Inflammatory macrophage treated with lipopolysaccharide for 1 hour (primary cell): ENCODE measurements at places on chromosomes 7 and 10.

DNA sequence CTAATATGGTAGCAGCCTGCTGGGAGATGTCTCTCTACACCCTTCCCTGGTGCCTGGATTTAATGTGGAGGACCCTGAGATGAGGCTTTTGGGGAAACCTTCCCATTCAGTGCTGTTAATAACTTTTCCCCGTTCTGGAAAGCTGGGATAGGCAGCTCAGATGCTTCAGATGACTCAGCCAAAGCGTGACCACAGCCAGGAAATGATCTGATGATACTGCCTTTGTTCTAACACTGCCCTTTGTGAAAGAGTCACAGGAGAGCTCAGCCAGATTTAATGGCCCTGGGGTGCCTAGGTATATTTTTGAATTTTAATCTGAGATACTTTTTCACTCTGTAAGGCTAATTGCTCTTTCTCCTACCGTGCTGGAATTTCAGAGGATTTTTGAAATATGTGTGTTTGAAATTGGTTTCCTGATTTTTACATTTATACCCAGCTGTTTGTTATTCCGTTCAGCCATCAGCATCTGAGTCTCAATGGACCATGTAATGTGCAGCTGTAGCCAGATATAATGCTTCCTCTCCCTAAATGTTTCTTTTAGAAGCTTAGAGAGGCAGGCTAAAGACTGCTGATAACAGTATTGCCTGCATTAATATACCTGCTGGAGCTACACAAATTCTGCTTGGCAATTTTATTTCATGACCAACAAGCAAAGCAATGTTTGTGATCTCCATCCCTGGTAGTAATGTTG, 17.8 kb downstream of the CELF2 start:
- no peak for DNase-seq

GRCh38 chr10:16258291-16259040, 178.3 kb upstream of the PTER start:
- no peak for DNase-seq

DNA sequence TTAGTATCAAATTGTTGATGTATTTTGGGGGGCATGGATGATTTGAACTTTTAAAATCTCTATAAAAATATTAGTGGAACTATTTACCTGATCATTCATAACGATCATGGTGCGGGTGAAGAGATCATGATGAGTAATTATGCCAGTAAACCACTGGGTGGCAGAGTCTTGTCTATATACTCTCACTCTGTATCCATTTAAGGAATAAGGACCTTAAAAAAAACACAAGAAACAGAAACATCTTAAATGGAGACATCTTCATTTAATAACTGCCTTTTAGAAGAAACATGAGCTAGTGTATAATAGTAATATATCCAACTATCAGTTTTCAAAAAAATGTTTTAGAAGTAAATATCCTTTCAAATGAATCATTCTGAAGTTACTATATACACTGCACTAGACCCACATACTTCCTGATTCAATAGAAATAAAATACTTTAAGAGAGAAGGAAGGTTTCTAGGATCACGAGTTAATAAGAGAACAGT, 84.0 kb downstream of the NRBF2 start:
- peak; percentile 51 for DNase-seq

DNA sequence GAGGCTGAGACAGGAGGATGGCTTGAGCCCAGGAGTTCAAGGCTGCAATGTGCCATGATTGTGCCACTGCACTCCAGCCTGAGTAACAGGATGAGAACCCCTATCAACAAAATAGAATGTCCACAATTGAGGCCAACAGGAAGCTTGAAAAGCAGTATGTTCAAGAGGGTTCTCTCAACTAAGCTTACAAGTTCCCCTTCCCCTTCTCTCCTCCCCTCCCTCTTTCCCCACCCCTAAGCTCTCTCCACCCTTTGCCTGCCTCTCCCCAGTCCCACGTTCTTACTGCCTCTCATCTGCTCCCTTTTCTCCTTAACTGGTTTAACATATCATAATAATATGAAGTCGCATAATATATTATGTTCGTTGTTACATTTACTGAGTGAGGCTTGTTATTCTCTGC, 35.4 kb downstream of the KIAA1549 start:
- no peak for DNase-seq

DNA sequence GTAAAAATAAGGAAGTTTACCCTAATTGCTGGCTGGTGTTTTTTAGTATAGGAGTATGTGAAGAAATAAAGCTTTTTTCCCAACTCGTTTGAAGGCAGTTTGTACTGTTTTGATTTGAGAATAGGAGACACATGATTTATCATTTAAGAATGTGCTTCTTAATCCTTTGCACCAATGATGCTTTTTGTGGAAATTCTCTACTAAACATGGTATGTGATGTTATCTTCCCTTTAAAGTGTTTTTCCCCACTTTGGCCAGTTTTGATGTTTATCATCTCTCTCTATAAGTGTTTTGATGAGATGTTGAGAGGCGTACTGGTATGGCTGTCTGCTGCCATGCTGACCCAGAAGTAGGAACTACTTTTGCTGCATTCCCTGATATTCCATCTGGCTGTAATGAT, 85.1 kb downstream of the SUGCT start:
- no peak for DNase-seq

DNA sequence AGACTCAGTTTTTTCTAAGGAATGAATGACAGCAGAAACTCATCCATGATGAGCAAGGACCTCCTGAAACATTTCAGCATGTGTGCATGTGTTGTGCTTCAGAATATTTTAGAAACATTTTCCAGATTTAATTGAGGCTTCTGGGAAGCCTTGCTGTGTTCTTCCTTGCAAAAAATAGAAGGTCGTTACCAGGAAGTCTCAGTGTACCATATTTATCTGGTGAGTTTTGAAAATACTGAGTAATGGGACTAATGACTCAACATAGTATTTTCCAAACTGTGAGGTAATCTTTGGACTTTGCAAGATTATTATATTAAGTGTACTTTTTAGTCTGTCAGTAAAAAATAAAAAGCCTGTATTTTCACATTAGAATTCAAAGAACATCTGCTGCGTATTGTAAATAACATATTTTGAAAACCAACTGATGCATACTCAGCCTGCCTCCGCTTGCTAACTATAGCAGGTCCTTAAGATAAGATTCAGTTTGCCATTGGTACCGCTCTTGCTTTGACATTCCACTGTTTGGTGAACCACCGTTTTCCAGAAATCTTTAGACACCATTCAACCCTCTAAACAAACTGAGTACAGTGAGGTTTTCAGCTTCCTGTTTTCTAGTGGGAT, 739.6 kb upstream of the GALNT17 start:
- no peak for DNase-seq
